ENCODE measurements at places on chromosomes 12 and 14.
A peak's percentile ranks its signal among the peaks of the same experiment; 100 is the strongest.

- no peak for DNase-seq
Measured at GRCh38 chr12:133256321-133256720, 20.6 kb upstream of the ANHX start.

- DNase-seq, result no peak
Measured at GRCh38 chr14:22384974-22385526, 204.0 kb downstream of the DAD1 start.

- DNase-seq, result no peak
Measured at GRCh38 chr12:62844915-62845314, 90.0 kb downstream of the PPM1H start.

DNA sequence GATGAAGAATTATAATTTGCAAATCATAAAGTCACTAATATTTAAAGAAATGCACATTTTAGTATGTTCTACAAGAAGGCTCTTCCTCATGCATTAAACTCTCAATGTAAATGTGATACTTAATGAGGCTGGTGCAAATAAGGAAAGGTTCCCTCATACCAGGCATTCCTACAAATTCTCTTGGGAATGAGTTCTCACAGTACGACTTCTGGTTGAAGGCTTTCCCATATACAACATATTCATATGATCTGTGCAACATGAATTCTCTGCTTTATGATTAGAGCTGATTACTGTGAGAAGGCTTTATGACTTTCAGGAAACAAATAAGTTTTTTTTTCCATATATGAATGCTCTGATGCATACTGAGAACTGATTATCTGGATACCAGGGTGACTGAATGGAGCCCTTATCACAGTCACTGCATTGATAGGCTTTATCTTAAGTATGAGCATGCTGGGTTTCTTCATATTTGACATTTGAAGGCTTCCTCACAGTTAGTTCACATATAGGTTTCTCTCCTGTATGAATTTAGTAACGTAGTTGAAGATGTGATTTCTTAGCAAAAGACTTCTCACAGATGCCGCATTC, 293.9 kb downstream of the RAD51B start:
- no peak for DNase-seq

DNA sequence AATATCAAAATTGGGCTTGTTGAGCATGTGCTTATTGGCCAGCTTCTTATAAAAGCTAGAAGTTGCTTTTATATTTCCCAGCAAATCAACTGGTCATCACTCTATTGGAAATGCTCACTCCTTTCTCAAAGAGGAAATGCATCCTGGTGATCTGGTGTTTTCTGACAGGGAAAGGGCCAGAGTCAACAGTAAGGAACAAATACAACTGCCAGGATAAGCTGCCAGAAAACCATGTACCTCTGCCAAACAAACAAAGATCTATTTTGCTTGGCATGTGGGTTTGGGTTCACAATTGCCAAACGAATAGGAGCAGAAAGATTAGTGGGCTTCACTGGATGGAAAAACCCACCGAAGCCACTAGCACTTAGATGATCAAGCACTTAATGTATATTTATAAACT, 126.9 kb upstream of the PDZRN4 start:
- DNase-seq, result no peak

GRCh38 chr12:123109319-123109772, 41.5 kb downstream of the PITPNM2 start:
- DNase-seq, result no peak

GRCh38 chr12:40622246-40622838, 69.9 kb upstream of the CNTN1 start:
- DNase-seq, result peak; percentile 22

DNA sequence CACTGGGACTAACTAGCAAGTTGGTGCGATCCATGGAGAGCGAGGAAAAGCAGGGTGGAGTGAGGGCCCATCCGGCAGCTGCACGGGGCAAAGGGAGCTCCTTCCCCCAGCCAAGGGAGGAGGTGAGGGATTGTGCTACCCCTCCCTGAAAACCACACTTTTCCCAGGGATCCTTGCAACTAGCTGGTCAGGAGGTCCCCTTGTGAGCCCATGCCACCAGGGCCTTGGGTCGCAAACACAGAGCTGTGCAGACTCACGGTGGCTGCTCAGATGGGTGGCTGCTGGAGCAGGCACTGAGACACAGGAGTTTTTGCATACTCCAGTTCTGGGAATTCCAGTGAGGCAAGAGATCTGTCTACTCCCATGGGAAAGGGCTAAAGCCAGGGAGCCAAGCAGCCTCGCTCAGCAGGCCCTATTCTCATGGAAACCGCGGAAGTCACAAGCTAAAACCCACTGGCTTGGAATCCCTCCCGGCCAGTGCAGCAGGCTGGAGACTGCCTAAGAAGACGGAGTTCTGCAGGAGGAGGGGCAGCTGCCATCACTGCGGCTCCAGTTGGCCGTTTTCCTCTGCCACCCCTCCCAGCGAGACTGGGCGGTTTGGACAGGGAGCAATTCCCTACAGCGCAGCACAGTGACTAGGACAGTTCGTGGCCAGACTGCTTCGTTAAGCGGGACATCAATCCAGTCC, 10.9 kb upstream of the ZNF705A start:
- no peak for DNase-seq

DNA sequence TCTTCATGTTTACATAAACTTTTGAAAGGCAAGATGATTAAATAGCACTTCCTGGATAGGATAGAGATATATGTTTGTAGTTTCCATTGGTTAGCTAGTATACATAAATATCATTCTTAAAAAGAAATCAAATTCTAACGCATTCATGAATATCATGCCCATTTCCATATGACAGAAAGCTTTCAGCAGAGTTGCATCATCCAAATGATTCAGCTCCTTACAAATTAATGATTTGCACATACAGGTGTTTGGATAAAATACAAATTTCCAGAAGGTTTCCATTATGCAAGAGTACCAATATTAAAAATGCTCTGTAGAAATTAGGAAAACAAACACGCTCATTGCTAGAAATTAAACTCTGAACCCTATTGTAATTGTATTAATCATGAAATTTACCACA, 264.4 kb downstream of the FOXG1 start:
- no peak for DNase-seq

DNA sequence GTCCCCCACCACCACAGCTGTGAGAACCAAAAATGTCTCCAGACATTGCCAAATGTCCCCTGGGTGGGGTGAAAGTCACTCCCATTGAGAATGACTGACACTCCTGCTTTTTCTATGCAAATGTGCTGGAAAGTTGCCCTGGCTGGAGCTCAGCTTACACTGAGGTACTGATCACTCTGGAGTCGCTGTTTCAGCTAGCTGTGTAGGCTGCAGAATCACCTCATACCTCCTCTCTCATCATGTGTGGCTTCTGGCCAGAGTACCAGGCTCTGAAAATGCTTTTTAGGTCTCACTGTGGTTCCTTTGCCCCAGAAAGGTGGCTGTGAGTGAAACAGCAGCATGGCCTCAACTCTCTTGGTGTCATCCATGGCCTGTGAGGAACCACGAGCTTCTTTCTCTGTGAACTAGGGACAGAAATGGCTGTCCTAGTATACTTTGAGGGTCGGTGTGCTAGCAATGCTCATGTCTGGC, 414.4 kb downstream of the DPF3 start:
- no peak for DNase-seq

Measured in KG1 (cell line).